NCI-H774 (cell line): ENCODE measurements at places on chromosomes 5 and 9.
A peak's percentile ranks its signal among the peaks of the same experiment; 100 is the strongest.

- DNase-seq = no peak
These were observed 151.1 kb upstream of the CCDC152 start for GRCh38 chr5:42605490-42605889.

DNA sequence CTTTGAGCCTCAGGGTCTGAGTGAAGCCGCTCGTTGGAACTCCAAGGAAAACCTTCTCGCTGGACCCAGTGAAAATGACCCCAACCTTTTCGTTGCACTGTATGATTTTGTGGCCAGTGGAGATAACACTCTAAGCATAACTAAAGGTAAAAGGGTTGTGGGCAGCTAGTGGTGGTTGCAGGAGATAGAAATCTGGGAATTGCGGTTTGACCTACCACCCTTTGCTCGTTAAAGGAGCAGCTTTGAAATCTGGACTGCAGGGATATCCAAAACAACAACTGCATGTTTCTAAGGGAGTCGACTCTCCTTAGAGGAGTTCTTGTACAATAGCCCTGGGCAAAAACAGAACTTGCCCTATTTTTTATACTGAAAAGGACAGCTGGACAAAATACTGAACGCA, 19.0 kb downstream of the ABL1 start:
- no peak for DNase-seq

DNA sequence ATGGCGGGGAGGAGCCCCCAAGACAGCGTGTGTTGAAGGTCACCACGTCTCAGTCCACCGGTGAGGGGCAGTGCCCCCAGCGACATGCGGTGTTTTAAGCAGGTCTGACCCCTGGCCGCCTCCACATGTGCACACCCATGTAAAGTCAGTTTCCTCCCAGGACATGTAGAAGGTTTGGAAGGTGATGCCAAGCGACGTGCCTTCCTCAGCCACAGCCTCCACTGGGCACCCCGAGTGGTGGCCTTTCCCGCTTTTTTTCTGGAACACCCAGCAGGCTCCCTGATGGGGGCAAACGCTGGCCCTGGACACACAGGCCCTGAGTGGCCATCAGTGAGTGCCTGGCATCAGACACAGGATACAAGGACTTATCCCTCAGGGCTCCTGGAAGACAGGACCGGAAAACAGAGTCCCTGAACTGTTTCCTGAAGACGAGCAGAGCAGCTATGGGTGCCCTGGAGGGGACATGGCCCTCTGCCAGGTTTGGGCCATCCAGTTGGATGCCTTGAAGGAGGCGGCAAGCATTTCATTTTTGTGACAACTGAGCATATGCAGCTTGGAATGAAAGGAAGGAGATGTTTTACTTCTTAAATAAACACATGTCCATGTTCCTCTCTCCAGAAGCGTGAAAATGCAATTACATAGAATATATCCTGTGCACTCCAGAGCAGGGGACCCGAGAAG, 275.8 kb upstream of the IRX2 start:
- DNase-seq = no peak

- DNase-seq = peak; percentile 26
These were observed 63.6 kb downstream of the RNF180 start for GRCh38 chr5:64229163-64229774.
